ENCODE measurements at places on chromosomes 1 and 21. TPM values are rescaled to one million over a fixed set of nuclear protein-coding genes. Genes with fewer than 3 reads are reported as not detected.

KIF14 gene
- 2.9 TPM for total RNA-seq

S100A1 gene
- total RNA-seq: not detected

OR2T11 gene
- 8.2 TPM for total RNA-seq

MTOR gene
- total RNA-seq: 30.2 TPM

WNT9A gene
- 5.1 TPM for total RNA-seq

NTNG1 gene
- total RNA-seq: under 0.01 TPM

GSTM1 gene
- not detected for total RNA-seq

TEX50 gene
- not detected for total RNA-seq

UBE2J2 gene
- total RNA-seq: 36.9 TPM

SPRR3 gene
- 1.2 TPM for total RNA-seq

MEAF6 gene
- total RNA-seq: 75.3 TPM

THEM5 gene
- not detected for total RNA-seq

F11R gene
- total RNA-seq: 107 TPM

SERBP1 gene
- 114 TPM for total RNA-seq

GNG4 gene
- total RNA-seq: 2.4 TPM

B3GALT2 gene
- total RNA-seq: under 0.01 TPM

RGS2 gene
- total RNA-seq: 19.7 TPM

MRPL37 gene
- 106 TPM for total RNA-seq

AADACL3 gene
- not detected for total RNA-seq

SPAG17 gene
- 0.11 TPM for total RNA-seq

MARK1 gene
- under 0.01 TPM for total RNA-seq

KRTAP13-2 gene
- not detected for total RNA-seq

SARS1 gene
- 169 TPM for total RNA-seq

REN gene
- total RNA-seq: not detected

PPP2R5A gene
- total RNA-seq: 22.4 TPM

FLG2 gene
- total RNA-seq: not detected

OR10J1 gene
- not detected for total RNA-seq

PRAMEF18 gene
- total RNA-seq: not detected

DENND1B gene
- 28.7 TPM for total RNA-seq

S100A9 gene
- not detected for total RNA-seq

PALMD gene
- not detected for total RNA-seq

PTCH2 gene
- not detected for total RNA-seq

BTG2 gene
- 51.6 TPM for total RNA-seq

CACNA1S gene
- total RNA-seq: not detected

RIMS3 gene
- total RNA-seq: 0.65 TPM

TNFAIP8L2 gene
- not detected for total RNA-seq

GBP5 gene
- not detected for total RNA-seq

GFI1 gene
- under 0.01 TPM for total RNA-seq

OR6K3 gene
- not detected for total RNA-seq

KRTAP20-3 gene
- not detected for total RNA-seq

SPRR2G gene
- not detected for total RNA-seq

OR2T33 gene
- total RNA-seq: 0.54 TPM

KCNN3 gene
- under 0.01 TPM for total RNA-seq

CD48 gene
- total RNA-seq: not detected

C1orf87 gene
- not detected for total RNA-seq

AHCYL1 gene
- total RNA-seq: 45.9 TPM
